ENCODE measurements at places on chromosomes 13 and 19.

DNA sequence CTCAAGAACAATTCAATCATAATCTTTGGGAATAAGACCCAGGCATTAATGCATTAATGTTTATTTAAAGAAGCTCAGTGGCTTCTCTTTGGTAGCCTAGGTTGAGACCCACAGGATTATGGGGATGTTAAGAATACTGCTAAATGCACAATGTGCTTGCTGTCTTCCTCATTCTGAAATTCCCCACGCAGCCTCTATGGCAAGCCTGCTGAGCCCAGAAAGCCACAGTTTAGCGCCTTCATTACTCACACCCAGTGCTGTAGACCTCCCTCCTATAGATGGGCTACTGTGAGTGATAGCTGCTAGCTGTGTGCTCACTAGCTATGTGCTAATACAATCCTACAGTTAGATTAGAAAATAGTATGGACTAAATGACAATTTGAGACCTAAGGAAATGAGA, 90.6 kb downstream of the TNFSF13B start:
- no peak for DNase-seq

- no peak for DNase-seq
Observed at GRCh38 chr13:76684336-76684735, 201.9 kb downstream of the KCTD12 start.

- no peak for DNase-seq
Observed at GRCh38 chr13:42363941-42364612, 92.1 kb downstream of the AKAP11 start.

- DNase-seq = no peak
Observed at GRCh38 chr19:49534632-49535385, 7.0 kb downstream of the RCN3 start.

DNA sequence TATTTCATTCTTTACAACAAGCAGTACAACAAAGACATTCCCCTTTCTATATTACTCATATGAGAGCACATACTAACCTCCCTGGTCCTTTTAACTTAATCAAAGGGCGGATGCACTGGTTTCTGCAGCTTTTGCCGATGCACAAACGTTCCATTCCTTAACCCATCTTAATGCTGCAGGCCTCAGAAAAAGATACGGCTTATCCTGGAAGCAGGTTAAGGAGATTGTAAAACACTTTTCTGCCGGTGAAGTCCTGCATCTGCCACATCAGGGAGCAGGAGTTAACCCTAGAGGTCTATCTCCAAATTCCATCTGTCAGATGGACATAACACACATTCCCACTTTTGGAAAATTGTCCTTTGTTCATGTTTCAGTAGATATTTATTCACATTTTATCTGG, 11.5 kb upstream of the ZNF814 start:
- DNase-seq = no peak

DNA sequence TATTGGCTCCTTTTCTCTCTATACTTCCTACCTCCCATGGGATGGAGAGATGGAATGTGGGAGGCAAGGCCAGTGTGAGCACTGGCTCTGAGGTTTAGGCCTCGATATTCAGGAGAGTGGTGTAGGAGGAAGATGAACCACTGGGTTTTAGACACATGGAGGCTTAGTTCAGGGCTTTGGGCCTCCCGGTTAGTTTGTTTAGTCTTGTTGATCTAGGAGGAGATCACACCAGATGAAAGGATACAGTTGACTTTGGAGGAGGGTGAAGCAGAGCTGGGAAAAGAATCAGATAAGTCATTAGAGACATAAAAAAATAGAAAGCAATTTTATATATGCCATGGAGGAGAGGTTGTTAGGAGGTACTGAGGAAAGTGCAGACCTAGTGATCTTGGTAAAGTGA, 30.9 kb downstream of the RNASEH2B start:
- no peak for DNase-seq

- no peak for DNase-seq
Observed at GRCh38 chr13:102999499-102999898, 66.7 kb downstream of the SLC10A2 start.

DNA sequence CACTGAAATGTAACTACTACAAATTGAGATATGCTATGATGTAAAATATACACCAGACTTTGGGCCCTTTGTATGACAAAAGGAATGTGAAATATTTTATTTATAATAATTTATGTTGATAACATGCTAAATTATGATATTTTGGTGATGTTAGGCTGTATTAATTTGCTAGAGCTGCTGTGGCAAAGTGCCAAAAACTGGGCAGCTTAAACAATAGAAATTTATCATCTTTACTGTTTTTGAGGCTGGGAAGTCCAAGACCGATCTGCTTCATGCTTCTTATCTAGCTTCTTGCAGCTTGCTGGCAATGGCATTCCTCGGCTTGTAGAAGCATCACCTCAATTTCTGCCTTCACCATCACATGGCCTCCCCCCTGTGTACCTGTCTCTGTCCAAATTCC, 245.0 kb downstream of the GPC5 start:
- no peak for DNase-seq

DNA sequence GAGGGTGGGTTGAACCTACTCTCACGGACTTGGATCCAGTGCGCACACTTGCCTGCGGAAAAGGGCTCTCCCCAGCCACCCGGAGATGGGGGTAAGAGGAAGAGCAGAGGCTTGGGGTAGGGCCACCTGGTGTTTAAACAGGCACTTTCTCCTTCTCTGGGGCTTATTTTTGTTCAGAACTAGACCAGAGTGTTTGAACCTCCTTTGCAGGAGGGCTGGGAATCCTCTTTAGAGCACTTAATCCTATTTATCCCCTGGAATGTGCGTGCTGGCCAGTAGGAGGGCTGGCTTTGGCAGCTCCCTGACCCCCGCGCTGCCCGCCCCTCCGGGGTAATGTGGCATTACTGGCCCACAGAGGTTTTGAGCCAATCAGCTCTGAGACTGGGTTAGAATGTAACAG, 2.0 kb downstream of the RGS9BP start:
- DNase-seq = no peak

GRCh38 chr13:50892210-50892944, 17.2 kb upstream of the RNASEH2B start:
- no peak for DNase-seq

GRCh38 chr19:19587771-19588170, 30.7 kb downstream of the PBX4 start:
- no peak for DNase-seq

- DNase-seq = no peak
Observed at GRCh38 chr13:24529478-24529877, 16.9 kb upstream of the PARP4 start.

DNA sequence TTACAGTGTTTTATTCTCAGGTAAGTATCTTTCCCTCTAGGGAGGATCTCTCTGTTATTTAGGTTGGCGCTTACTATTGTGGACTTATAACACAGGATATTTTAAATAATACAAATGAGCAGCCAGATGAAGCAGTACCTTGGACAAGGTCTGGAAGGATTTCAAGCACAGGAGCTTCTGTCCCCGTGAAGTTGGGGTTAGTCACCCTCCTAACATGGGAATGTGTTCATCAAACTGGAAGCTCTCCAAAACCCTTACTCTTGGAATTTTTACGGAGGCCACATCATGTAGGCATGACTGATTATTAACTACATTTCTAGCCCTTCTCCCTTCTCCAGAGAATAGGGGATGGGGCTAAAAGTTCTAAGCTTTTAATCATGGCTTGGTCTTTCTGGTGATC, 38.3 kb upstream of the SPRY2 start:
- DNase-seq = no peak

DNA sequence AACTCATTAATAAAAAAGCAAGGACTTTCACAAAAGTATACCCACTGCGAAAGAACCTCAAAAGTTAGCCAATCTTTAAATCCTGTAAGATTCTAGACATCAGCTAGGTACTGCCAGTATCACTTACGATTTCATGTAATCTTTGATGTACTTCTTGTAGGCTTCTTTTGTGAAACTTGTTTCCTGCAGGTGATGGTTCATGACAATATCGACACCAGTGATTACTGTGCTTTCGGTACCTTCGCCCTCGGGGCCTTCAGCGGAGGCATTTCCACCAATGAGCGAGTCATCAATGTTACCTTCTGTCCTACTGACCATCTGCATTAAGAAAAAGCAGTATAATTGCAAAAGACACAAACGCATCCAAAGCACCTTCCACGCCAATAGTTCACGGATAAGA, 1.1 kb downstream of the TPT1 start:
- no peak for DNase-seq

- DNase-seq = peak; percentile 81
Observed at GRCh38 chr13:44160591-44161191, 212.9 kb upstream of the SERP2 start.

DNA sequence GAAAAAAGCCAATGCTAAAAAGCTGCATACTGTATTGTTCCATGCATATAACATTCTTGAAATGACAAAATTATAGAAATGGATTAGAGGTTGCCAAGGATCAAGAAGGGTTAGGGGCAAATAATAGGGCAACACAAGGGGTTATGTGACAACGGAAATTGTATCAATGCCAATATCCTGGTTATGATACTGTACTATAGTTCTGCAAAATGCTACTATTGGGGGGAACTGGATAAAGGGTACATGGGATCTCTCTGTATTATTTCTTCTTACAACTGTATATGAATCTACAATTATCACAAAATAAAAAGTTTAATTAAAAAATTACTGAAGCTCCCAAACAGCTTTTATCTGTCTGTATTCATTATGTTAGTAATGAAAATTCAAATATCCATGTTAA, 31.9 kb downstream of the LNX2 start:
- DNase-seq = no peak

- peak; percentile 84 for DNase-seq
Observed at GRCh38 chr19:12782424-12783290, 7.3 kb upstream of the HOOK2 start.

DNA sequence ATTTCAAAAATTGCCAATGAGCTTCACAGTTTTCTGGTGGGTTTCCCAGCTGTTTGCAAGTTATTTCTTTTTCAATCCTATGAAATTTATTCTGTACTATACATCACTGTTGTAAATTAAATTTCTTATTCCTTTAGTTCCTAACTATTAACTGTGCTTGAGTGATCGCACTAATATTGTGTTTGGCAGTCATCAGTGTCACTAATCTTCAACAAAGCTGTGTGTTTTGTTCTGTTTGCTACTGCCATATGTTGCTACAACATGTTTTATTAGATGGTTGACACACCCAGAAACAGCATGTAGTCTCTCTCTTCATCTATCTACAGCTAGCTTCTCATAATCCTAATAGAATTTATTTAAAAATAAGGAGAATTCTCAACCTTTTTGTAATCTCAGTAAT, 453.6 kb upstream of the PRR20A start:
- no peak for DNase-seq

DNA sequence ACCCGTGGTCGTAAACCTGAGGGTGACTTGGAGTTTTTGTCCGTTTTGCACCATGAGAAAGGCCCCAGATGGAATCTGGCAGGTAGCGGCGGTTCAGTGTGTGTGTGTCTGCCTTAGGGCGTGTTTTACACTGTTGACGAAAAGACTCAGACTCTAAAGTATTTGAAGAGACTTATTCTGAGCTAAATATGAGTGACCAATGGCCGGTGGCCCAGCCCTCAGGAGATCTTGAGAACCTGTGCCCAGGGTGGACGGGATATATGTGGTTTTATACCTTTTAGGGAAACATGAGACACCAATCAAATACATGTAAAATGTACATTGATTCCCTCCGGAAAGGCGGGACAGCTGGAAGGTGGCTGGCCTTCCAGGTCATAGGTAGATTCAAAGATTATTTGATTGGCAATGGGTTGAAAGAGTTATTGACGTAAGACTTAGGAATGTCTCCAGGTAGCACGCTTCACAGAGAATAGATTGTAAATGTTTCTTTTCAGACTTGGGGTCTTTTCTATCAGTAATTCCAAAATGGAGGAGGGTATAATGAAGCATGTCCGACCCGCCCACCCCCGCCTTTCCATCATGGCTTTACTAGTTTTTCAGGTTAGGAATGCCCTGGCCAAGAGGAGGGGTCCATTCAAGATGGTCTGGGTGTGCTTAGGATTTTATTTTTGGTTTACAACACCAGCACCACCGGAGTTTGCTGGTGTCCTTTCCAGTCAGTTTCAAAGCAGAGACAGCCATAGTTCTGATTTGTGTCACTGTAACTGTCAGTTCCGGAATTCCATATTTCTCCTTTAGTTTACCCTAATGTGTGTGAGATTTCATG, 1.0 kb upstream of the ZNF529 start:
- no peak for DNase-seq

DNA sequence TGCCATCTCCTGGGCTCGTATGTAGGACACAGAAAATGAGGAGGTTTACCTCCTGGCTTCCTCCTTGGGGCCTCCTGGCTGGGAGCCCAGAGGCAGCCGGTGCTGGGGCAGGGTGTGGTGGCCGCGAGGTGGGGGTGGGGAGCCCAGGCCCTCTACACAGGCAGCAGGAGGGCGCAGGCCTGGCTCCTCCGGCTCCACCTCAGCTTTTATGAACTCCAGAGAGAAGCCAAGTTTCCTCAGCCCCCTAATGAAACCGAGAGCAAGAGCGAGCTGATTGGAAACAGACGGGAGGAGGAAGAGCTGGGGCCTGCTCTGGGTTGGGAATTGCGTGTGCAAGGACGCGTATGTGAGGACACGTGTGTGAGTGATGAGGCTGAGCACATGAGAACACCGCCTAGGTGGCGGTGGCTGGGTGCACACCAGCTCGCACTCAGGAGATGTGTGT, 23.1 kb downstream of the LYL1 start:
- no peak for DNase-seq

GRCh38 chr19:14145381-14145780, 9.0 kb upstream of the ASF1B start:
- no peak for DNase-seq

- DNase-seq = no peak
Observed at GRCh38 chr13:101868585-101869469, 416.4 kb downstream of the ITGBL1 start.

- no peak for DNase-seq
Observed at GRCh38 chr19:16025108-16026101, 50.9 kb upstream of the TPM4 start.

DNA sequence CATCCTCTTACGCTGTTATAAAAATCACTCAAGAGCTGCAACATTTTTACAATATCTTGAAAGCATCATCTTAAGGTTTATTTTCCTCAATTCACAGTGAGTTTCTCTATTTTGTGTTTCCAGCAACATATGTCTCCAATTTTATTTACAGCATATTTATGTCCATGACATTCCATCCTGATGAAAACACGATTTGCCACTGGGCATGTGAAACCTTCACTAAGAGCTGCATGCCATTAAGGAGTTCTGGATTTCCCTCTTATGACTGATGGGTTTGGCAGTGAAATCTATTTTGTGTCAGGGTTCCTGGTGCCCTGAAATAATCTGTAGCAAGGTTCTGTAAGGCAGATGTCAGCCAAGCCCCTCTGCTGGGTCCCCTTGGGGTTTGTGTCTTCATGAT, 527.6 kb upstream of the KLF12 start:
- DNase-seq = no peak

DNA sequence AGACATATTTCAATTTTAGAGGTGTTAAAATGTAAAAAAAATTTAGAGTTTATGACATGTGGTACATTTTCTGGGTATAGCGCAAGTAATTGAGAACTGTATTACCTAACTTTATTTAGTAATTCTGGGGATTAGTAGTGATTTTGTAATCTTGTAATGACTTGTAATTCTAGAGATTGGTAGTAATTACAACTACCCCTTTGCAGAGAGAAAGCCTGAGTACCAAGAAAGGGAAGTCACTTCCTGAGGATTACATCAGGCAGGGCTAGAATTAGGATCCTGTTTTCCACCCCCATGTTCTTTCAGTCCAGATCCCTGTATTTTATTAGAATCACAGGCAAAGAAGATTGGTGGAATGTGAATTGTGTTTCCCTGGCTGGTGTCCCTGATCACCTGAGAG, 274.9 kb downstream of the KCNRG start:
- no peak for DNase-seq

- no peak for DNase-seq
Observed at GRCh38 chr19:35856546-35857149, at the start of gene KIRREL2. Gene KIRREL2 (plus strand): TSS chr19:35856911. CDS start chr19:35857120, 209 bp downstream.

Measured in tibial artery (tissue), 4 donors.